ENCODE measurements at places on chromosomes 13 and 19. TPM values are rescaled to one million over a fixed set of nuclear protein-coding genes. Genes with fewer than 3 reads are reported as not detected.
A peak's percentile ranks its signal among the peaks of the same experiment; 100 is the strongest.

DNA sequence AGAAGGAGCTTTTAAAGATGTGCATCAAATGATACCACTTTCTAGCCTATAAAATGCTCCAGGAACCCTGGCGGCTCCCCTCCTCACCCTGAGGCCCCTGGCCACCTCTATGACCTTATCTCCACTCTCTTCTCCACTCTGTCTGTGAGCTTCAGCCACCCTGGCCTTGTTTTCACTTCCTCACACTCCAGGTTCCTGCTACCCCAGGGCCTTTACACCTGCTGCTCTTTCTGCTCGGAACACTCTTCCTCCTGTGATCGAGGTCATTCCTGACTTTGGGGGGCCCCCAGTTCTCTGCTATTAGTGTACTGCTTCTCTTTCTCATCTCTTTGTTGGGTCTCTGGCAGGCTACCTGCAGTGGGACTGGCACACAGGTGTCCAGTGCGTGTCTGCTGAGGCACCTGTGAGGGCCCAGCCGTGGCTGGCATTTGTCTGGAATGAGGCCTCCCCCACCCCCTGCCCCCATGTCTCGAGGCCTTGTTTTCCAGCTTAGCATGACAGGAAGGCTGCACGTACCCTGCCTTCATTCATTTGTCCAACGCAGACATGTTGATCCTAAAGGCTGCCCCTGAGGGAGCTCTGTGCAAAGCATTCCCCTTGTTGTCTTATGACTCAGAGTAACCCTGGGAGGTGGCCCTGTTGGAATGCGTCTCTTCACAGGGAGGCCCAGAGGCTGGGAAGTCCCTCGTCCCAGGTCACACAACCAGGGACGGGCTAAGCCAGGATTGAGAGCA is 2.3 kb downstream of the DDA1 start:
- no peak for DNase-seq

- no peak for DNase-seq
These were observed 15.4 kb downstream of the ATP4B start for GRCh38 chr13:113642563-113642962.

DNA sequence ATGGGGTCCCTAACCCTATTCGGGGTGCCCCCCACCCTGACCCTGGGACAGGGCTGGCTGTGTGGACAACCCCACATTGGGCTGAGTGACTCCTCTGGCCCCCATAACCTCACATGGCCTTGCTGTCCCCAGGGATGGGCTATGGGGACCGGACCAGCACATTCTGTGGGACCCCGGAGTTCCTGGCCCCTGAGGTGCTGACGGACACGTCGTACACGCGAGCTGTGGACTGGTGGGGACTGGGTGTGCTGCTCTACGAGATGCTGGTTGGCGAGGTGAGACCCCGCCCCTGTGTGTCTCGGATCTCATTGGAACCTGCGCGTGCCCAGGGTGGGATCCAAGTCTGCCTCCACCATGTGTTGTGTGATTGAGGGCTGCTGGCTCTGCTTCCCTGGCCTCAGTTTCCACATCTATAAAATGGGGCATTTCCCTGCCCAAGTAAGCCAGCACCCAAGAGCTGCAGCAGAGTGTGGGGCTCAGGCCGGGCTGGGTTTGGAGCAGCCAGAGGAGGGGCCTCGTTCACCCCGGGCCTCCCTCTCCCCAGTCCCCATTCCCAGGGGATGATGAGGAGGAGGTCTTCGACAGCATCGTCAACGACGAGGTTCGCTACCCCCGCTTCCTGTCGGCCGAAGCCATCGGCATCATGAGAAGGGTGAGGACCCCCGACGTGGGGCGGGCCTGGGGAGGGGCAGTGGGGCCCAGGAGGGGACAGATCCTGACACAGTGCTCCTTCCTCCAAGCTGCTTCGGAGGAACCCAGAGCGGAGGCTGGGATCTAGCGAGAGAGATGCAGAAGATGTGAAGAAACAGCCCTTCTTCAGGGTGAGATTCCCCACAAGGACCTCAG is 4.9 kb downstream of the PTGER1 start:
- no peak for DNase-seq

DNA sequence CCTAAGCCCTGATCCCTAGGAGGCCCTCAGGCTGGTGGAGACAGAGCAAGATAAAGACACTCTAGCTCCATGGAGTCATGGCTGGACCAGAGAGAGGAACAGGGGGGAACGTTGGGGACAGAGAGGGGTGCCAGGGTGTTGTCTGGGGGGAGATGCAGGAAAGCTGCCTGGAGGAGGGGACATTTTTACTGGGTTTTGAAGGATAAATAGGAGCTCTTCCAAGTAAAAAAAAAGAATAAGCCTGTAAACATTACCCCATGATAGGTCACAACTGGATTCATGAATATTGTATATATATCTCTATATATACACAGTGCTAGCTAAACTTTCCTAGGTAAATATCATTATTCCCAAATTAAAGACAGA is 714 bp downstream of the HSH2D start:
- DNase-seq = no peak

- no peak for DNase-seq
These were observed 251.3 kb upstream of the ATXN8OS start for GRCh38 chr13:69856331-69856730.

- peak; percentile 64 for DNase-seq
These were observed 26.8 kb upstream of the UBE2L5 start for GRCh38 chr13:30395192-30396158.

DNA sequence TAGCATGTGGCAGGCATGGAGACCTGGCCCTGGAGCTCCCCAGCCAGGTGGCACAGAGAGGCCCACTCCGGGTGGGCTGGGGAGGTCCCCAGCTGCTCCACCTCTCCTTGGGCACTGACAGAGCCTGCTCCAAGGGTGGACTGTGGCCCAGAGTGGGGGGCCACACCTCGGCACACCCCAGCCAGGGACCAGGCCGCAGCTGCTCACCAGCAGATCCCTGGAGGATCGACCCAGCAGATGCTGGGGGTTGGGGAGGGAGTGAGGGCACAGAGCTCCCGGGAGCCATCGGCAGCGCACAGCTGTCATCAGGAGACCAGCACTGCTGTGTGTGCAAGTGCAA is 72.0 kb upstream of the KCTD15 start:
- no peak for DNase-seq

- no peak for DNase-seq
These were observed 454.4 kb downstream of the TDRD3 start for GRCh38 chr13:60851378-60851777.

GRCh38 chr13:51976423-51976822 is 34.8 kb downstream of the ATP7B start:
- DNase-seq = no peak

DNA sequence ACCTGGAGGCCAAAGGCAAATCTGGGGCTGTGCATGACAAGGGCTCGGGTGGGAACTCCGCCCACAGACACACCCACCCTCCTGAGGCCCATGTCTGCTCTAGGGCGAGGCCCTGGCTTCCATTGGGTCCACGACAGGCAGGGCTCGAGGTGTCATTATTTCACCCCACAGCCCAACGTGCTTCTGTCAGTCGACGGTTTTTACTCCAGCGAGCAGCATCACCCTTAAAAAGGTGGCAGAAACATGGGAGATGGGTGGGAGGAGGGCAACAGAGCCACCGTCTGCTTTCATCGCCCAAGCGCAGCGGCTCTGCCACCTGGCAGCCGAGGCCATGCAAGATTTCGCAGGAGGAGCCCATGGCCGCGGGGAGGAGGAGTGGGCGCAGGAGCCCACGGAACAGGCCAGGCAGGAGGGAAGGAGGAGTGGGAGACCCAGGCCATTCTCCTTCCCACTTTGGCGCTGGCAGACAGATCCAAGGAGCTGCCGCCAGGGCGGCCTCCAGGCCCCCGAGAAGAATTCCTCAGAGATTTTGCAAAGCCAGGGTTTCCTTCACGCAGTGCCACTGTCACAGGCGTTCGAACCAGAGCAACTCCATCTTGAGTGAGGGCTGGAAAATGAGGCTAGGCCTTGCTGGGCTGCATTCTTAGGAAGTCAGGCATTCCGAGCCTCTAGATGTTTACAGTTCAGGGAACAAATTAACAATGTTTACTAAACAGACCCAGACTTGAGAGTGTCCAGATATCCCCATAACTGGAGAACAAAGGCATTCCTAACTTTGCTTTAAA is 49.3 kb upstream of the TUBGCP3 start:
- DNase-seq = no peak

DNA sequence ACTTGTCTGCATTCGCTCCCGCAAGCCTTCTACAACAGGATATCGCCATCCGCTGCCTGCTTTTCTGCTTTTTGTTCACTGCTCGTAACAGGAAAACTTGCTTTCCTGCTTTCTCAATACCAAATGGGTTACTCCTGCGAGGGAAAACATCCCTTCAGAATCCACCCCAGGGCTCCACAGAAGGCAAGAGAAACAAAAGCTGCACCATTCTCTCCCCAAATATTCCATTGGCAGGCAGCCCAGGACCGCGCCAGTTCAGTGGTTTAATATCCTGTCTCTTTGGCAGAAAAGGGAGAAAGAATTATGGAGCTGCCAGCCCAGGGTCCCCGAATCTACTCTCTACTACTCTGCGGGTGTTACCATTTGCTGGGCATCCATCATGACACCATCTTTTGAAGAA is 84.7 kb upstream of the DOCK9 start:
- DNase-seq = peak; percentile 94

- DNase-seq = no peak
These were observed 39.4 kb upstream of the KATNAL1 start for GRCh38 chr13:30346789-30347167.

- DNase-seq = peak; percentile 89
These were observed 12.0 kb upstream of the NUMBL start for GRCh38 chr19:40702337-40703012.

DNA sequence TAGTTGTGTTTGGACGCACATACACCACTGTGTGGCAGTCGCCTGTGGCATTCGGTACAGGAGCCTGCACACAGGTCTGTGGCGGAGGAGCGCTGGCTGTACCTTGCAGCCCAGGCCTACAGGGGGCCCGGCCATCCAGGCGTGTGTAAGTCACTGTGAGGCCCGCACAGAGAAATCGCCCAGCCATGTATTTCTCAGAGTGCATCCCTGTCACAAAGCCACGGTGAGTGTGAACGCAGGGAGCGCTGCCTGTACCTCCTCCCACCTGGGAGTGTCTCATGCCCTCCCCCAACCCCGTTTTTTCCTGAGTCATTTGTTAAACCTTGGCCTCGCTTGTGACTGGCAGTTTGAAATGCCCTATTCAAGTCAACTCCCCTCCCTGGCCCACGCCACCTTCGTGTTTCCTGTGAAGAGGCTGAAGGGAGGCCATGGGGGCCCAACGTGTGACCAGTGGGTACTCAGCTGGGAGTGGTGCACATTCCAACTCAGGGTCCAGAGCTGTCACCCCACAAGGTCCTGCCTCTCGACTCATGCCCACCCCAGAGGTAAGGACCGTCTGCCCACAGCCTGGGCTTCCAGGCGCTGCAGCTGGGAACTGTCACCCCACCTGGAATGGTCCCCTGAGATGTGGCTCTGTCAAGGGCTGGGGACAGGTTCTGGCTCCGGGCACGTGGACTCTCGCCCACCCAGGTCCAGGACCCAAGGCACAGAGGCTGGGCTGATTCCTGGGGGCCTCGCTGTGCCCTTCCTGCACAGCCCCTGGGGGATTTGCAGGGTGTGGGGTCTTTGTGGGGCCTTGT is 11.6 kb upstream of the RASA3 start:
- no peak for DNase-seq

DNA sequence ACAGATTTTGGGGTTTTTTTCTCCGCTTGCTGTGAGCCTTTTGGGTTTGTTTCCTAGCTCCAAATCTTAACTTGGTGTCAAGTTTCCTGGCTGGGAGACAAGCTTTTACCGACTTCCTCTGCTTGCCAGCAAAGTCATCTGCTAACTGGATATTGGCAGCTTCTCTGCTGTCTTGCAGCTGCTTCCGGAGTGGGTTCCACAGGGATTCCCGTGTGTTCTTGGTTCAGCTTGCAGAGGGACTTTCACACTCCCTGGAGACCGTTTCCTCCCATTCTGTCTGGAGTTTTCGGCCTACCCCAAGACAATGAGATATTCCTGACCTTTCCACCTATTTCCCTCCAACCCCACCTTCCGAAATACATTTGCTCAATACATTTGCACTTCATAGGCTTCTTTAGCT is 2.2 kb upstream of the COLGALT1 start:
- DNase-seq = peak; percentile 23

- DNase-seq = peak; percentile 8
These were observed 119.5 kb upstream of the MCF2L start for GRCh38 chr13:112849500-112849899.

Gene MAB21L1
- total RNA-seq = not detected

Gene P2RY11
- 8.0 TPM for total RNA-seq

Gene S1PR4
- total RNA-seq = not detected

Gene KIR2DL4
- total RNA-seq = not detected

Gene POSTN
- total RNA-seq = 0.31 TPM

Gene CATSPERD
- not detected for total RNA-seq

Gene GNA15
- 3.7 TPM for total RNA-seq

Gene ADAMTSL5
- 0.62 TPM for total RNA-seq

Gene ATP4B
- total RNA-seq = not detected
